Stomach (tissue), 19 donors: ENCODE measurements at places on chromosomes 2 and 18. TPM values are rescaled to one million over a fixed set of nuclear protein-coding genes. Genes with fewer than 3 reads are reported as not detected.

RAX gene
- total RNA-seq: not detected

GALNT1 gene
- total RNA-seq: 44.3 TPM

PLCL1 gene
- 4.1 TPM for total RNA-seq

DNA sequence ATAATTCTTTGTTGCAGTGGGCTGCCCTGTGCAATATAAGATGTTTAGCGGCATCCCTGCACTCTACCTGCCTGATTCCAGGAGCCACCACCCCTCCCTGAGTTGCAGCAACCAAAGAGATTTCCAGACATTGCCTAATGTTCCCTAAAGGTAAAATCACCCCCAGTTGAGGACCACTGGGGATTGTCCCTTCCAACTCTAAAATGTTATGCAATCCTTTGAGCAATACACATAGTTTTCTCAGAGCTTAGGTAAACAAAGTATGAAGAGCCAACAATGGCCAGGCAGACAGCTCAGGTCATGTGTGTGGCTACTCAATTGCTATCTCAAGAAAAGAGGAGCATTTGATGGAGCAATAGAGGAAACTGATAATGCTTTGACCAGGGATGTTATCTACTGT lies 87.0 kb downstream of the XDH start:
- no peak for DNase-seq

DNA sequence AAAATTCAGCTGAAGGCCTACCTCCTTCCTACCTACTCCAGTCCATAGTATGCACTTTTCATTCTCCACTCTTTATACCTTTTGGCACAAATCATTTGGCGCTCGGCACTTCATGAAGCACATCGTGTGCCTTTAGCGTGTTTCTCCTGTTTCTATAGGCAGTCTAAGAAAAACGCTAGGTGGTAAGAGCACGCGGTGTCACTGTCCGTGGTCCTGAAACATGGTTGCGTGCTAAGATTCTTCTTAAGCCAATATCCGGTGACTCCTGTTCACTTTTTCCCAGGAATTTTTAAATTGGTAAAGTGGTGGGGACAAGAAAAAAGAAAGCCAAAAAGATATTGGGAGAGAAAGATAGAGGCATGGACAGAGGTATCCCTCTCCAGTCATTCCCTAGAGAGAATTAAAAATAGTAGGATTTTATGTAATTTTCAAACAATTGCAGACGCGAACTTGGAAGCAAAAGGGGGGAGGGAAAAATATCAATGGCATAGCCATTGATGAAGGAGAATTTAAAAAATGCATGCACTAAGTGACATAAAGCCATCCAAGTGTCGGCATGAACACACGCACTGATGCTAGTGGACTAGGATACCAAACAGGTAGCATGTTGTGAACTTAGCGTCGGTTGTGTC lies 1.4 kb upstream of the CTNNA2 start:
- peak; percentile 90 for DNase-seq

DNA sequence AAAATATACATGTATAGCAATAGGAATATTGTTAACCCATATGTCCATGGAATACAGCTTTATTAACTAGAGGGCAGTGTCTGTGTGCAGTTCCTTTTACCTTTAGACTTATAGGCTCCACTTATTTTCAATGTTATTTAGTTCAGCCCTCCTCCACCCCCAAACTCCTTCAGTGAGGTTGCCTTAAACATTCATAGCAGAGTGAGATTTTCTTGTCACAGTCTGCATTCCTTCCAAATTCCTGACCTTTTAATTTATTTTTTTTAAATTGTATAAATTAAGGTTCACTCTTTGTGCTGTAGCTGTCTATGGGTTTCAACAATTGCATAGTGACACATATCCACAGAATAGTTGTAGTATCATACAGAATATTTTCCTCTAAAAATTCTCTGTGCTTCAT lies 30.9 kb downstream of the TFPI start:
- no peak for DNase-seq

GRCh38 chr18:36406805-36407204 lies 109.3 kb downstream of the FHOD3 start:
- no peak for DNase-seq

GRCh38 chr18:58023108-58023507 lies 20.9 kb upstream of the NEDD4L start:
- no peak for DNase-seq

GRCh38 chr2:73212448-73213176 lies 1.4 kb upstream of the SMYD5 start:
- DNase-seq: peak; percentile 78

GRCh38 chr2:166653185-166653813 lies 159.2 kb upstream of the SCN7A start:
- DNase-seq: peak; percentile 26

DNA sequence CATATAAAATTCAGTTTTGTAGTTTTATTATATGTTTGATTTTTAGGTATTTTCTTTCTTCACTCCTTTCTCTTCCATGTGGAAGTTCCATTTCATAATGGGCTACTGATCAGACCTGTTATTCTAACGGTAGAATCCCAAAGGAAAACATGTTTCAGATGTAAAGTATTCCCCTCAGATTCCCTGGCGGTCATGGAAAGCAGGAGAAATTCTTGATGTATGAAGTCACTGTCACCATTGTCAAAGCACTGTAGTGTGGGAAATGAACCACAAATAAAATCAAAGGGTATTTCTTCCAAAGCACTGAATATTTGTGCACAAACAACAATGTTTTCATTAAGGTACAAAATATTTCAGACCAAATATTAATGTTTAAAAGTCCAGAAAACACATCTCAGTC lies 237.3 kb upstream of the KLHL14 start:
- DNase-seq: no peak

GRCh38 chr18:33805592-33805991 lies 227.6 kb downstream of the ASXL3 start:
- DNase-seq: no peak
